ENCODE measurements at places on chromosomes 4 and X.

DNA sequence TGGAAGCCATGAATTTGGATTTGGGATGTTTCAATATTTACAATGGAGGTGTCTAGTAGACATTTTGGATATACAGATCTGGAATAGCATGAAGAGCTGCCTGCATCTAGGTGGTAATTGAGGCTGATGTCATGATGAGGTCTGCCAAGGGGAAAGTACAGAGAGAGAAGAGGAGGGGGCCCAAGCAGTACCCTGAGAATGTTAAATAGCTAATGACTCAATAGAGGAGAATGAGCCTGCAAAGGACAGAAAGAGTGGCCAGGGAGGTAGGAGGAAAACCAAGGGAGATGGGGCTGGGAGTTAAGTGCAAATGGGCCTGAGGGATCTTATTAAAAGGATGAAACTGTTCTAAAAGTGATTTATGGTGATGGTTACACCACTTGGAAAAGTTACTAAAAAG lies 182.2 kb upstream of the KIT start:
- DNase-seq: no peak

DNA sequence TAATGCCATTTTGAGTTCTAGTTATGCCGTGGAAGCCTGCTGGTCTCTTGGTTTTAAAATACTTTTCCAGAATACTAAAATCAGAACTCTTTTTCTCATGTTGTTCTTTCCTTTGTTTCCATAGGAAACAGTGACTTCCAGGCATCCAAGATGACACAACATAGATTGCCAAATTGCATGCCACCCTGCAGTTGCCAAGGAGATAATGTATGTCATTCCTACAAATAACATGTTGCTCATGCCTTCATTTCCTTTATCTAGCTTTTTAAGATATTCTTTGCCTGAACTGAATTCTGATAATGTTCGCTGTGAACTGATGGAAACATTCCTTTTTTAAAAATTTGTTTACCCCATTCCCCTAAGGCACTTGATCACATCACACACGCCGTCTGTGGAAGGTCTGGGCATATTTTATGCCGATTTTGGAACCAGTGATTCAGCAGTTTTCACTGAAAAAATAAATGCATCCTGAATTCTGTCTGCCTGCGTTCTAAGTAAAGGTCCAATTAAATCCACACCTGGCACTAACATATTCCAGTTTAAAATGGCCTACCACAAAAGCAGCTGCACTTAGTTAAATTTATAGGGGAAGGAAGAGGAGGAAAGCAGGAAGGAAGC lies 38.0 kb upstream of the COX7B2 start:
- no peak for DNase-seq

- DNase-seq: no peak
Observed at GRCh38 chr4:20251796-20252655, at the start of gene SLIT2. SLIT2 (plus strand) TSS chr4:20251905; CDS start chr4:20253816, 1,911 bp downstream.

- DNase-seq: no peak
Observed at GRCh38 chr4:56475917-56476316, 8.5 kb downstream of the SRP72 start.

GRCh38 chr4:171430495-171430894 lies 382.7 kb upstream of the GALNTL6 start:
- DNase-seq: no peak
